ENCODE measurements at places on chromosomes 5 and 9.

- DNase-seq, result no peak
Observed at GRCh38 chr5:38534156-38534453, 22.3 kb downstream of the LIFR start.

GRCh38 chr9:130871395-130872062 is 25.1 kb downstream of the QRFP start:
- DNase-seq, result no peak

GRCh38 chr5:65555287-65555686 is 7.7 kb downstream of the CENPK start:
- DNase-seq, result peak; percentile 19

DNA sequence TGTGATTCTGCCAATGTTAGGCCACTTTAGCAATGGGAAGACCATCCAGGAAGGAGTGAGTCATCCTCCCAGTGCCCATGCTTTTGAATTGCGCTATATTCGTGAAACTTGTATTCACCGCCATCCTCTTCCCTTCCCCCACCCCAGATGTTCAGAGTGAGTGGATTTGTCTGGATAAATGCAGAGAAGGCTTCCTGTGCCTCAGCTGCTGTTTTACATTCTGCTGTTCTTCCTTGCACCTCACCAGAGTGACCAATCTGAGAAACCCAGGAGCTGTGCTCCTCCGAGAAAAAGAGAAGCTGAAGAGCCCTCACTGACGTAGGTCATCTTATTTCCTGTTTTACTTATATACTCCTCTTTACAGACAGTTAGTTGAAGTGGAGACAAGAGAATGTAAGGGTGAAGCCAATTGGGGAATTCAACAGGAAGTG is 24.6 kb upstream of the SVEP1 start:
- DNase-seq, result no peak

GRCh38 chr9:131282688-131283422 is 6.5 kb upstream of the FAM78A start:
- DNase-seq, result no peak

GRCh38 chr5:172403817-172404216 is 50.5 kb downstream of the SH3PXD2B start:
- no peak for DNase-seq

DNA sequence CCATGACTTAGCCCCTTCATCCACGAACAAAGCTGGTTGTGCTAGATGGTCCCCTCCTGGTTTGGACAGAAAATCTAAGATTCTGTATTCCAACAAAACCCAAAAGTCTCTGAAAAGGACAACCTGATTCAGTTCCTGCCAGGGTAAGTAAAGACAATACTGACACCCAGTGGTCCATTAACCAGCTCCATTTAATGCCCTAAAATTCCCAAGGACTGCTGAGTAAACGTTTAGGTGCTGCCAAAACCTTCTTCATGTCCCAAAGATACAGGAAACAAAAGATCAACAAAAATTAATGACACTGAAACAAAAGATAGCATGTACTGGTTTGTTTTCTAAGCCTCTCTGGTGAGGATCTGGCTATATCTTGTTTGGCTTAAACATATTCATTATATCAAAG is 25.3 kb upstream of the PPP1R2B start:
- DNase-seq, result peak; percentile 39

- DNase-seq, result peak; percentile 38
Observed at GRCh38 chr5:149129181-149129580, 12.1 kb upstream of the ABLIM3 start.

DNA sequence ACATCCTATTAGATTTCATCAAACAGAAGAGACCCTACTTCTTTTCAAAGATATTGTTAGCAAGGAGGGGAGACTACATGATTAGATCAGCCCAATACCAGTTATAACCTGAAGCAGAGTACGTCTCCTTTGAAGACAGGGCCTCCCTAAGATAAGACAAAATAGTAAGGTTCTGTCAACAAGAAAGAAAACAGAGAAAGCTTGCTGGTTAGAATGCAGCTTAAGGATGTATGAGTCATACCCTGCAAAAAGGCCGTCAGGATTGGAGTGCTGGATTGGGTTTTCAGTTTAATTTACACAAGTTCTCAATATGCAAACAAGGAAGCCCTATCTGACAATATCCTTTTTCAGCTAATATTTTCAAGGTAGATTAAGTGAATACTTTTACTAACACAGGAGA is 1581.2 kb upstream of the WWC1 start:
- DNase-seq, result no peak

DNA sequence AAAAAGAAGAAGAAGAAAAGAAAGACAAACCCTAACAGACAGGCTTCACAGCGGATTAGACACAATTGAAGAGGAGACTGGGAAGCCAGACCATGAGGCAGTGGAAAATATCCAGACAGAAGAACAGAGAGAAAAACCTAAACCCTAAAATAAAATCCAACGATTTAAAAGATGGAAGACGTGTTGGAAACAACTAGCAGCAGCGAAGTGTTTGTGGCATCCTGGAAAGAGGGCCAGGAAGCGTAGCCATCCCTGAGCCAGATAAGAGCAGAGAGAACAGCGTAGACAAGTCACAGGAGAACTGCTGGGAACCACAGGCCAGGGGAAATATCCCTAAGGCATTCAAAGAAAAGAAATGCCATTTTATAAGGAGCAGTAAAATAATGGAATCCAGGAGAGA is 39.7 kb upstream of the NKD2 start:
- DNase-seq, result no peak
